Stimulated activated CD4-positive, alpha-beta T cell treated with anti-CD3 and anti-CD28 coated beads, Interleukin-12 subunit alpha, Interleukin-12 subunit beta, amount 100 ng/mL, for 48 hours (primary cell): ENCODE measurements at places on chromosomes 5 and 9.

DNA sequence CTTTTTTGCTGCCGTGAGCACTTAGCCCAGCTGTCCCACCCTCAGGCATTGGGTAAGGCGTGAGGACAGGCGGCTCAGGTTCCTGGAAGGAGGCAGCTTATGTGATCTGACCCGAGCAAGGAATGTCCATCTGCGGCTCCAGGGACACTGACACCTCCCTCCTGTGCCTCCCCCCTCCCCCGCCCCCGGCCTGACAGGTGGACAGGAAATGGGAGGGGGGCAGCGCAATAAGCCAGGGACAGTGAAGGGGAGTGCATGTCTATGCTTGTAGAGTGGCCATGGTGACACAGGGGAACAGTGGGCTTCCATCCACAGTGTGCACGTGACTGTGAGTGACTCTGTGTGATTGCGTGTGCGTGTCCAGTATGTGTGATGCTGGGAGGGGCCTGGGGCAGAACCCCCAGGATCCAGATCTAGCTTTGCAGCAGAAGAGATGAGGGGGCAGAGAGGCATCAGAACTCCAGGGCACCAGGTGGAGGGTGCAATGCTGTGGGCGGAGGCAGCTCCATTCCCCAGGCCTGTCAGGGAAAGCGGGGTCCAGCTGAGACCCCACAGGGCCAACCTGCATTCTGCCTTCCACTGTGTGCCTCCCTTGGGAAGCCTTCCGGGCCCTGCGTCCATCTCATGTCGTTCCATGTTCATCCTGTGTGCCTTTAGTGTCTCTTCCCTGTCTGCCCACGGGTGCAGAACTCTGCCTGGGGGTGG lies 30.5 kb downstream of the CNTFR start:
- no peak for DNase-seq

- no peak for DNase-seq
Measured at GRCh38 chr5:135027697-135028615, 6.1 kb downstream of the PITX1 start.

DNA sequence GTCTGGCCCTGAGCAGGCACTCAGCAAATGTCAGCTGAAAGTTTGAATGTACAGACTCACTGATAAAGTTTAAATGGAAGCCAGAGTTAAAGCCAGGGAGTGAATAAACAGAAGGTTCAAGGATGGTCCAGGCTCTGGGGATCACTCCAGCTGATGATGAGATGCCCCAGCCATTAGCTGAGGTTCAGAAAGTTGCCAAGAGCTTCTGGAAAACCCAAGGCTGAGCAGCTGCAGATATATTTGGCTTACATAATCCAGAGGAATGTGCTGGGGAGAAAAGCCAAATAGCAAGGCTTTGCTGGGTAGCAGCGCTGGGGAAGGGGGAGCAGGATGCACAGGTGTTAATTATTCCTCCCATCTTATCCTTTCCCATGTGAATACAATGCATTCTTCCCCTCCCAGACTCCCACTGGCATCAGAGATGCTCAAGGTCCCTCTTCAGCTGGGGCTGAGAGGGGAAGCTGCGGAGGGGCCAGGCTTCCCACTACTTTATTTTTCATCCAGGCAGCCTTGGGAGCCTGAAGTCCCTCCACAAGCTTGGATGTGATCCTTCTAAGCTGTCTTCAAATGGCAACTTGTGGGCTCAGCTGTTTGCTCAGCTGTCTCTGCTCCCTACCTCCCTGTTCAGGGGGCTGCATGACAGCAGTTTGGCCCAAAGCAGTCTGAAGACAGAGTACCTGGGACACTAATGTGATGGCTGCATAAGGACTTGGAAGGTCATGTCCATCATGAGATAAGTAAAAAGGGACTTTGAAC lies 341.2 kb downstream of the TRIM32 start:
- no peak for DNase-seq

- no peak for DNase-seq
Measured at GRCh38 chr9:114174876-114175771, 19.8 kb downstream of the COL27A1 start.

GRCh38 chr5:2256691-2257280 lies 374.1 kb upstream of the IRX4 start:
- no peak for DNase-seq
